ENCODE measurements at places on chromosomes 7 and 10.

GRCh38 chr7:155371884-155372781, 74.5 kb downstream of the INSIG1 start:
- DNase-seq, result peak; percentile 46

GRCh38 chr10:49396666-49396999, 744 bp upstream of the DRGX start:
- no peak for DNase-seq

GRCh38 chr7:142855114-142855743, 353 bp downstream of the EPHB6 start:
- DNase-seq, result no peak

GRCh38 chr10:63716016-63716580, 194.9 kb downstream of the REEP3 start:
- DNase-seq, result no peak

DNA sequence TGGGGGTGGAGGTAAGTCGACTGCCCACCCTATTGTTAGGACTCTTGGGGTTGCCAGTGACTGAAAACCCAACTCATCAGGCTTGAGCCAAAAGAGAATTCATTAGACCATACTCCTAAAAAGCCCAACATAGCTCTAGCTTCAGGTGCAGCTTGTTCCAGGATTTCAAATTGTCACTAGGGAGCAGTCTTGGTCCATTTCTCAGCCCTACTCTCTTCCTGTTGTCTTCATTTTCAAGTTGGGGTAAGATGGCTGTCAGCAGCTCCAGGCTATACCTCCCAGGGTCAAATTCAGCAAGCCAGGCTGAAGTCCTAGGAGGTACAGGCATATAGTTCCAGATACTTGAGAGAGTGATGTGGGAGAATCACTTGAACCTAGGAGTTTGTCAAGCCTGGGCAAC, 14.9 kb upstream of the COL13A1 start:
- no peak for DNase-seq

DNA sequence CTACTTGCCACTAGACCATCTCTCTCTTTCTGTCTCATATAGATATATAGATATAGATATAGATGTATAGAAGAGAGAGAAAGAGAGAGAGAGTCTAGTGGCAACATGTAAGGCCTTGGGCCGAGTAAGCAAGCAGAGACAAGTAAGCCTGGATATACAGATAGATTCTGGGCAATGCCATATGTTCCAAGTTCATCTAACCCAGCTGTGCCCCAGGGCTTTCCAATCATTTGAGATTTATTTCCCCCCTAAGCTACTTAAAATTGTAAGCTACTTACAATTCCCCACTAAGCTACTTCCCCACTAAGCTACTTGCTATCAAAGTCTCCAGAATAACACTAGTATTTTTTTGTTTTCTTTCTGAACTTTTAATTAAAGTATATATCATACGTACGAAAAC, 1094.1 kb downstream of the DNAJB9 start:
- DNase-seq, result no peak

DNA sequence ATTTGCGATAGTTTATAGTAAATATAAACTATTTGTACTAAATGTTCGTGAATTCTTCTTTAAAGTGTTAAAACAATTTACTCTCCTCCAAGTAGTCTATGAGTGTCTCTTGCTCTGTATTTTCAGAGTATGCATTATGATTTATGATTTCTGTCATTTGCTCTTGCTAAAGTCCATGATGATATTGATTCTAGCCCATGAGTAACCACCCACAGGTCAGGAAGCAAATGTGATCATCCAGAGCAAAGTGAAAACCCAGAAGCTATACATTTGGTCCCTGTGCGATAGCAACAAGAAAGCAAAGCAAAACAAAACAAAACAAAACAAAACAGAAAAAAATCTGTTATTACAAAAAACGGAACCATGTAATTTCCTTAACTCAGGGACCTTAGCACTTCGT, 225.9 kb downstream of the HDAC9 start:
- DNase-seq, result no peak

GRCh38 chr10:111498560-111498959, 421.7 kb downstream of the ADRA2A start:
- DNase-seq, result no peak

- no peak for DNase-seq
These were observed 43.4 kb downstream of the ZNF117 start for GRCh38 chr7:64947252-64948000.

- no peak for DNase-seq
These were observed 262.5 kb upstream of the SORCS1 start for GRCh38 chr10:107427016-107427415.

DNA sequence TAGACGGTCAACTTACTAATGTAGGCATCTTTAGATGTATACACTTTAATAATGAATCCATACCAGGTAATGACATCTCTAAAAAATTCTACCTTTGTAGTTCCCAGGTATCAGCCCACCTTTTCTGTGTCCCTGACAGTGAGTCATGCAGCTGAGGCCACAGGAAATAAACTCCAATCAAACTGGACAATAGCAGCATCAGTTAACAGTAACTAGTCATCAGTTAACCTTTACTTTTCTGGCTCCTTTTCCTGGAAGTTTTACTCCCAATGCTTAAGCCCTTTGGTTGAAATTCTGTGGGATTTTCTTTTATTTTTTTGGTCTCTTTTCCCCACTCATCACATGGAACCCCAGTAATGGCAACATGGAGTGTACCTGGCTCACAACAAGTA, 617.6 kb downstream of the SORCS3 start:
- DNase-seq, result no peak

All from stimulated activated naive CD8-positive, alpha-beta T cell treated with anti-CD3 and anti-CD28 coated beads, Interleukin-15, Interleukin-2, amounts not matched to agents 100 U/mL and 50 U/mL, for 24 hours (primary cell).